ENCODE measurements at places on chromosomes 12 and 14.

DNA sequence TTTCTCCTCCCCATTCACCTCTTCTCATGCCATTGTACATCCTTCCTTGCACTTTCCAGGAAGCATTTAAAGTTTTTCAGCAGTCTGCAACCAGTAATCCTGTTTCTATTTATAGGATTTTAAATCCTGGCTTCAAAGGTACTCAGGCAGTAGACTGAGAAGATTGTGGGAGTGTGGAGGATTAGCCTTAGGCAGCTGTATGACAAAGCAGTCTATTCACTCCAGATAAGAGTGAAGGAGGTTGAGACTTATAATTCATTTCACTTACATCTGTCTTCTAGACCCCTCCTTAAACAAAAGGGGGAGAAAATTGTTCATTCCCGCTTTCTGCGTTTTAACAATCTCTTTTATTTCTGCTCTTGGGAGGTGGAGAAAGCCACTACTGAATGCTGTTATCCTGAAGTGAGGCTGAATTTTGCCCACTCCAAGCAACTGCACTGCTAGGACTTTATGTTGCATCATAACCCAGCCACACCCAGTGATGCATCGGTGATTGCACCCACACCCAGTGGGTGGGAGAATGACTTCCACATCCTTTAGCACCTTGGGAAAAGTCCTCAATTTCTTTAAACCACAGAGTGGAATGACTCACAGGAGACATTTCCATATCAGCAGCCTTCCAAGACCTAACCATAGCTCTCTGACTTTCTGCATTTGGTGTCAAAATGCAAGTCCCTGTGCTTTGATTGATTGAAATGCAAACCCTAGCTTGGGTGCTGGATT is 382.5 kb upstream of the ATP2B1 start:
- no peak for DNase-seq

DNA sequence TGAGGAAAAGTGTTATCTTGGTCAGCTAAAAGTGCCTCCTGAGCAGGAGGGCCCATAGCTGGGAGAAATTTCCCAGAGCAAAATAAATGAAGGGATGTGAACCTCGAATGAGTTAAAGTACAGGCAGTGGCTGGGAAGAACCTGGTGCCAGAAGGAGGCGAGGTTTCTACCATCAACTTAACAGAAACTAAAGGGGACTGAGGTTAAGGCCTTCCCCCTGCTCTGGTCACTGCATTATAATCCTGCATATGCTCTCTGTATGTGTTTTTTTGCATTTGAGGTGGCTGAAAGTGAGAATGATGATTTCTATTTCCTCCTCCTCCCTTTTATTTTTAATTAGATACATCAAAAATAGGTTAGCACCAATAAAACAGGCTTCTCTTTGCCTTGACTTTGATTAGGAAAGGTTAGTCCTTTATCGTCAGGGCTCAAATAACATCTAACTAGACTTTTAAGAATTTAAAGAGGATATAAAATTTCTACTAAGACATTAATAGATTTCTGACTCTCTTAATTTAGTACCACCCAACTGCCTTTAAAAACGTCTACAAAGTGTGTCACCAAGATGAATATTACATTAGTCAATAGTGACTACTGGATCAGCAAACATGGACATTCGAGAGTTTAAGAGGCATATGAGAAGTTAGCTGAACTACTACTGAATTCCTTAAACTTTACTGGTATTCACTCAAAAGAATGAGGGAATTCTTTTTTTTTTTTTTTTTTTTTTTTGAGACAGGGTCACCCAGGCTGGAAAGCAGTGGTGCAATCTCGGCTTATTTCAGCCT is 49.2 kb downstream of the GALNT4 start:
- DNase-seq = no peak

GRCh38 chr12:64608901-64609535 is 1.3 kb upstream of the RASSF3 start:
- peak; percentile 29 for DNase-seq

DNA sequence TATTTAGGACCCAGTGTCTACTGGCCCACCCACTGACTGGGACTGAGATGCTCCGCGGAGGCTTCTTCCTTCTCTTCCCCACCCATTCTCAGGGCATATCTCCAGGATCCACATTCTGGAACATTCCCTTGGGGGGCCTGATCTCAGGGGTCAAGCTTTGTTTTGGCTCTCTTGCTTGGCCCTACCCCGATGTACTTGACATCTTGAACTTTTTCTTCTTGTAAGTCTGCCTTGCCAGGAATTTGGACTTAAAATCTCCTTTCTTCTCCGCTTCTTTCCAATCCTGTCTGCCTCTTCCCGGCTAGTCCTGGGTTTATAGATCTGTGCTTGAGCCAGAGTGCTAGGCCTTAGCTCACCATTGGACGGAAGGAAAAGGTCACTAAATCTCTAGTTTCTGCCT is 22.1 kb downstream of the DACT1 start:
- no peak for DNase-seq

DNA sequence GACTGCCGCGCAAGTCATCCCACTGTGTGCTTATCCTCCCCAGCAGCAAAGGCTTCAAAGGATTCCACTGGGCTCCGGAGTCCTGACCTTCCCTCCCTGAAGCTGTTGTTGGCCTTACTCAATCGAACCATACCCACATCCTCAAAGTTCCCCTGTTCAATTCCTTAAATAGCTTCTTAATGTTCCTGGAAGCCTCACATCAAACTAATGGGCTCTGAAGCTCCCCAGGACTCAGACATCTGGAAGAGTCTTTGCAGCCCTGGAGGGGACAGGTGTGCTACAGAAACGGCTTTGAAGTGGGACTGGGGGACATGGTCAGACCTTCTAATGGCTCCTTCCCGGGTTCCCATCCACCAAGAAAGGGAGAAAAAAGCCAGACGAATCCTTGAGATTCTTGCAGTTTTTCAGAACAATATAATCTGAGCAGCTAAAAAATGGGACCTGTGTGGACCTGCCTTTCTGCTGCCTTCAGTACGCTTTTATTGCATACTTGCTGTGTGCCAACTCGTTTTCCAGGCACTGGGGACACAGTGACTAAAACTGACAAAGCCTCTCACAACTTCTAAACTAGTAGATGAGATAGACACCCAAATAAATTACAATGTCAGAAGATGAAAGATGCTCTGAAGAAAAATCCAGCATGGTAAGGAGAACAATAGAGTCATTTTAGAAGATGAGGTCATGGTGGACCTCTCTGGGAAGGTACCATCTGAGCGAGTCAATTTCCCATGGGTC is 204.5 kb downstream of the MON2 start:
- DNase-seq = no peak

DNA sequence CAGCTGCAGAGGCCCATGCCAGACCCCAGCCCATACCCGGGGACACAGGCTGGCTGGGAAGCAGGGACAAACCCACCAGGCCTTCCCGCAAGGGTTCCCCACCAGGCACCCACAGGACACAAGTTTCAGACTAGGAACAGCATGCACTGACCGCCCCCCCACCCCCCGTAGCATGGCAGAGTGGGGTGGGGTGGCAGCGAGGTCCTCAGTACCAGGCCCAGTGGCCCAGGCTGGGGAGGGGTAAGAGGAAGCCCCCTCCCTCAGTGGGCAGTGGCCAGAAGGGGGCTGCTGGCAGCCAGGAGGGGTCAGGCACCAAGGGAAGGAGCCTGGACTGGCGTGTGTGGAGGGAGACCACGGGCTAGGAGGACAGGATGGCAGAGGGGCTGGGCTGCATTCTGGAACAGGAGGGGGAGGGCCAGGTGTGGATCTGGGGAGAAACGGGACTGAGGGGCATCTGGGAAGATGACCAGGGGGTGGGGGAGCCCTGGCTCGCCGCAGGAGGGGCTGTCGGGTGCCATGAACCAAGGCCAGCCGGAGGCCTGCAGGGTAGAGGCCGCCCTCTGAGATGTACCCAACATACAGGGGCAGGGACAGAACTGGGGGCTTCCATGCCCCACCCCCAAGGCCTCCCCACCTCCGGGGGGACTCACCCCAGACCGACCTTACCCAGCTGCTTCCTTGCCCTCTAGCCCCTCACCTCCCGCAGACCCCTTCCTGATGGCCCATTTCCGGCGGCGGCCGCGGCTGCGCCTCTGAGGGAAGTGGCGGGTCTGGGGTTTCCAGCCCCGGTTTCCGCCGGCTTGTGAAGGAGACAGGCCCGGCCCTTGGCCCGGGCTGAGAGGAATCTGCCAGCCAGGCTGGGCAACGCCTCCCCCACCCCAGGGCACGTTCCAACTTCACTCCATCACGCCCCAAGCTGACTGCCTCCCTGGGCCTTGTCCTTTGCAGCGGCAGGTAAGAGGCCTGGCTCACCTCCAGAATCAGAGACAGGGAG is 5.6 kb upstream of the JAG2 start:
- no peak for DNase-seq

GRCh38 chr12:78490861-78491260 is 373.7 kb upstream of the SYT1 start:
- DNase-seq = no peak

GRCh38 chr12:124160097-124160756 is 134.7 kb upstream of the RFLNA start:
- no peak for DNase-seq

GRCh38 chr14:61187196-61187905 is 93.8 kb downstream of the TMEM30B start:
- no peak for DNase-seq

- no peak for DNase-seq
These were observed 21.5 kb downstream of the UBR7 start for GRCh38 chr14:93228550-93228949.

DNA sequence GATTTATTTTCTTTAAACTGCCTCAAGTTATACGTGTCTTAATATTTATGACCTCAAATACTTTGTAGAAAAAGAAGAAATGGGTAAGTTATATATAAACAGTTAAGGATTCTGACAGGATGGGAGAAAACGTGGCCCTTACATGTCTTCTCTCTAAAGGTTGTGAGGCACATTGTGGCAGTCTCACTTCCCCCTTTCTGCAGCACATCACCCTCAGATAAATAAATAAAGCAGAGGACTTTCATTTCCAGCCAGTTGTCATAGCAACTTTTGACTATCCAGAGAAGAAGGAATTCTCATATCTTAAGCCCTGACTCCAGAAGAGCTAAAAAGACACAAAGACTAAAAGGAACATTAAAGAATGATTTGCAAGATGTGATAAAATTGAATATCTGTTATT is 28.8 kb upstream of the CEP83 start:
- DNase-seq = peak; percentile 34
